Activated T-helper 1 cell treated with anti-CD3 and anti-CD28 coated beads, Interleukin-12 subunit alpha, Interleukin-12 subunit beta, Interleukin-2, Interleukin-4 antibody, amounts not matched to agents 30 ng/mL and 10 ng/mL and 1 ng/mL, durations not matched to agents 14 hours and 24 hours and 36 hours (primary cell): ENCODE measurements at places on chromosomes 13 and 19.

DNA sequence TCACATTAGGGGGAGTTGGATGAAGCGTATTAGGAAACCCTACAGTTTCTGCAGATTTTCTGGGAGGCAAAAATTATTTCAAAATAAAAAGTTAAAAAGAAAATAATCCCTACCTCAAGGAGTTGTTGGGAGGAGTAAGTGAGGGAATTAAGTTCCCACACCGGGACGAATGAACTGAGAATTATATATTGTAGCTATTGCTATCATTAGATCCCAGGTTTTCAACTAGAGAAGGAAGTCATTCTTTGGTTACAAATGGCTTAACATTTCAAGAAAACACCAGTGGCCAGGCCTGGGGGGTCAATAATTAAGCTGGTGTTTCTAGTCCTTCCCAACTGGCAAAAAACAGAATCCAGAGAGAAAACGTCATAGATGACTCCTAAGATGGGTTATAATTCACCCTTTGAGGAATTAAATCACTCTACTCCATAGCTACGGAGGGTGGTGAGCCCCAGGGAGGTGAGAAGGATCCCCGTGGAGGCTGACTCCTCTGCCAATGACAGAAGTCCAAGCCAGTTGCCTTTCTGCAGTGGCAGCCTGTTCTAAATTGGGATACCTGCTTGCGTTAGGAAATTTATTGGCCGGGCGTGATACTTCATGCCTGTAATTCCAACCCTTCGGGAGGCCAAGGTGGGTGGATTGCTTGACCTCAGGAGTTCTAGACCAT is 1.2 kb upstream of the MYDGF start:
- no peak for DNase-seq

DNA sequence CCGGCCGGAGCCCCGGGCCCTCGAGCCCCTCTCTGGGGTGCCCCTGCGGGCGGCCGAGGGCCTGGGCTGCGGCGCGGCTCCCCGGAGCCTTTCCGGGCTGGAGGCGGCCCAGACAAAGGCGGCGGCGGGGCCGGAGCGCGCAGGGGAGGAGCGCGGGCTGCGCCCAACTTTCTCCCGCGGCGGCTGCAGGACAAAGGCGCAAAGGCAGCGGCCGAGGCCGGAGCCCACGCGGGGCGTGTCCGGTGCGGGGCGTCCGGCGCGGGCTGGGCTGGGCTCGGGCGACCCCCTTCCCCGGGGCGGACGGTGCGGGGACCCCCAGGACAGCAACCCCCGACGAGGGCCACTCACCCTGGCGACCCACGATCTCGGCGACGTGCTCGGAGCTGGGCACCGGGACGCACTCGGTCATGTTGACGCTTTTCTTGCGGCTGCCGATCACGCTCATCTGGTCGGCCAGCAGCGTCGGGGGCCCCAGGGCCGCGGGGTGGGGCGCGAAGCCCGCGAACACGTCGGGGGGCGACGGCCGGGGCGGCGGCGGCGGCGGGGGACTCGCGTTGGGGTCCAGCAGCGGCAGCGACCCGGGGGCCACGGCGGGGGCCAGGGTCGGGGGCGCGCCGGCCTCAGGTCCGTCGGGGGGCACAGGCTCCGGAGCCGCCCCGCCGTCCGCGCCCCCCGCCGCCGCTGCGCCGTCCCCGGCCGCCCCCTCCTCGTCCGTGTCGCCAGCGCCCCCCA is 843 bp downstream of the MEX3D start:
- DNase-seq = no peak

GRCh38 chr19:16073481-16073880 is 2.8 kb upstream of the TPM4 start:
- DNase-seq = no peak

- DNase-seq = no peak
Observed at GRCh38 chr19:32396046-32396652, 9.4 kb upstream of the DPY19L3 start.

DNA sequence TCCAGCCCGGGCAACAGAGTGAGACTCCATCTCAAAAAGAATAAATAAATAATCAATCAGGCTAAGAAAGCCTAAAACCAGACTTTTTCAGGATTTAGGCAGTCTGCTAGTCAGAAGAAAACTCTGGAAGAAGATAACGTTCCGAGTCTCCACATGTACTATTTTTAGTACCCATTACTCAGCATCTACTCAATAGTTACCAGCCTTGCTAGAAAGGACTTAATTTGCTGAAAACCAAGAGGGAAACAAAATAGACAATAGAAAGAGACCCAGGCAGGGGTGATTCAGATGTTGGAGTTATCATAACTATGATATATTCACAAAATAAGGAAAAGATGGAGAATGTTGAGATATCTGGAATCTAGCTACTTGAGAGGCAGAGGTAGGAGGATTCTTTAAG is 3.6 kb upstream of the LIN7B start:
- DNase-seq = no peak

DNA sequence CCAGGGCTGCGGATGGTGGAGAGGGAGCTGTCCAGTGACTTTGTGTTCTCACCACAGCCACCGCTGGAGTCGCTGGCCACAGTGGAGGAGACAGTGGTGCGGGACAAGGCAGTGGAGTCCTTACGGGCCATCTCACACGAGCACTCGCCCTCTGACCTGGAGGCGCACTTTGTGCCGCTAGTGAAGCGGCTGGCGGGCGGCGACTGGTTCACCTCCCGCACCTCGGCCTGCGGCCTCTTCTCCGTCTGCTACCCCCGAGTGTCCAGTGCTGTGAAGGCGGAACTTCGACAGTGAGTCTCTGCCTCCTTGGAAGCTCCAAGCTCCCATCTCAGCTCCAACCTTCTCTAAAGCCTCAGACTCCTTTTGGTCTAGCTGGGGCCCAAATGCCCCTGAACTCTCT is 21.4 kb downstream of the PPP2R1A start:
- DNase-seq = no peak

- DNase-seq = no peak
Observed at GRCh38 chr13:97101912-97102708, 107.8 kb upstream of the OXGR1 start.

DNA sequence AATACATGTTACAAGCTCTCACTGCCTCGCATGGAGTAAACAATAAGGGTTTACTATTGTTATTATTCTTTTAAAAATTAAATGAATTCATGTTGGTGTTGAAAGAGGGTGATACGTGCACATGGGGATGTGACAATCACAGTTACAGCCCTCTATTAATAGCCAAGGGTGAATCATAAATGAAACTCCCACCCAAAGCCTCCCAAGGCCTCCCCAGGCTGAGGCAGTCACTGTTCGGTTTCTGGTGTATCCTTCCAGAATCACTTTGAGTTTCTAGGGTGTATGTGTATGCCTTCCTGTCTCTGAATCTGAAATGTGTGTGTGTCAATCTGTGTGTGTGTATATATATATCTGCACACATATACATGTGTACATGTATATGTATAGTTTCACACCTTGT is 73.4 kb downstream of the AKAP11 start:
- no peak for DNase-seq

- no peak for DNase-seq
Observed at GRCh38 chr19:29662278-29662603, 3.0 kb upstream of the PLEKHF1 start.

DNA sequence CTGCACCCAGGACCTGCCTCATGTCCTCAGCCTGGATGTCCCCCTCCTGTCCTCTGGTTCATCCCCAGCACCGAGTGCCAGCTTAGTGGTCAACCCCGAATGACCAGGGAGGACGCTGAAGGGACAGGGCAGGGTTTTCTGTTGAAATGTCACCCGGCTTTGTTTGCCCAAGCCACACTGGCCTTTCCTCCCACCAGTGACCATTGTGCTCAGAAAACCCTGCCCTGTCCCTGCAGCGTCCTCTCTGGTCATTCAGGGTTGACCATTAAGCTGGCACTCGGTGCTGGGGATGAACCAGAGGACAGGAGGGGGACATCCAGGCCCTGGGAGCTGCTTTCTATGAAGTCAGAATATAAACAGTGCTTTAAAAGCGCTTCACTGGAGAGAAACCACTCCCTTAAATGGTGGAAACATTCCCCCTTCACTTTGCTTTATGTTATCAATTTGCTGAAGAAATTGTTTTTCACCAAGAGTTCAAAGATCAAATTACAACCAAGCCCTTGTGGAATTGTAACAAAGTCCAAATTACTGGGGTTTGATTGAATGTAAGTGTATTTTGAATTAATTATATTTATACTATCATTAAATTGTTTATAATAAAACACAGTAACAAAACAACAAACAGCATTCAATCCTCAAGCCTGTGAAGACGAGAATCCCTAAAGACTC is 21.4 kb downstream of the CARS2 start:
- DNase-seq = no peak

- DNase-seq = no peak
Observed at GRCh38 chr13:101434486-101434885, 18.0 kb upstream of the ITGBL1 start.

DNA sequence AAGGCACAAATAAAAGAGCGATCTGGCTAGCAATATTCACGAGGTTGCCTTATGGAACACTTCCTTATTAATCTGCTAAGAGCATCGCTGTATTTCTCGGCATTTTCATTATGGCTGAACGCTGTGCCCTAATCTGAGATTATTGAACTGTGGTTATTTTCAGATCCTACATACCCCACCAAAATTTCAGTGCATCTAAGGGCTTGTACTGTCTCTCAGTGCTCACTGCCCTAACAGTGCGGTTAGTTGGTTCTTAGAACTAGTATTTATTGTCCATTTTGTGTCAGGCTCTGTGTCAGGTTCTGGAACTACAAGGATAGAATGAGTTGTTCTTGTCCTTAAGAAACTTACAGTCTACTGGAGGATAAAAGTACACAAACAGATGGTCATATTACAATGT is 51.6 kb downstream of the FLT3 start:
- DNase-seq = no peak

GRCh38 chr19:30178721-30179402 is 193.3 kb upstream of the ZNF536 start:
- no peak for DNase-seq
